Muscle of back (tissue), 13 donors: ENCODE measurements at places on chromosomes 2 and 18.

DNA sequence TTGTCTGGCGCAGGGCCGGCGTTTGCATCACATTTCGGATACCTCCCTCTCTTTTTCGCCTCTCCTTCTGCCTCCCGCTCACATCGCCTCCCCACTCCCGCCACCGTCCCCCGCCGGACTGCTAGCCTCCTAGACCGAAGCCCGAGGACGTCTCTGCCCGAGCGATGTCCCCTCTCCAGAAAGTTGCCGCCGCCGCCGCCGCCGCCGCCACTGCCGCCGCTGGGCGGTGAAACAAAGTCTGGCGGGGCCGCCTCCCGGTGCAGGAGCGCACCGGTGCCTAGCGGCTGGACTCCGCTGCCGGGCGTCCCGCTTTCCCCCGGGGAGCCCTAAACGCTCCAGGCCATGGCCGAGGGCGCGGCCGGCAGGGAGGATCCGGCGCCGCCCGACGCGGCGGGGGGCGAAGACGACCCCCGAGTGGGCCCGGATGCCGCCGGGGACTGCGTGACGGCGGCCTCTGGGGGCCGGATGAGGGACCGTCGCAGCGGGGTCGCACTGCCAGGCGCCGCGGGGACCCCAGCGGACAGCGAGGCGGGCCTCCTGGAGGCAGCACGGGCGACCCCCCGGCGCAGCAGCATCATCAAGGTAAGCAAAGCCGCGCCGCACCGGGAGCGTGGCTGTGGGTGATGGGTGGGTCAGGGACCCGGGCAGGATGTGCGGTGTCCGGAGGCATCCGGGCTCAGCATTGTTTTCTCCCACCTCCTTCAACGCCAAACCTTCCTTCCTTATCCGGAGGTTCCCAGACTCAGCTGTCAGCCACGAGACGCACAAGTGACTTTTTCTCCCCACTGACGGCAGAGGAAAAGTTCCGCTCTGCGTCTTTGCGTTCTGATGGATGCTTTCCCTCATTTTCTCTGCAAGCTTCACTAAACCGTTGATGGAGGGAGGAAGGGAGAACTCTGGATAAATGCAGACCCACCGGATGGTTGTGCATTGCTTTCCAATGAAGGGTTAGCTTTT lies 643 bp downstream of the PLCL1 start:
- peak; percentile 78 for DNase-seq

DNA sequence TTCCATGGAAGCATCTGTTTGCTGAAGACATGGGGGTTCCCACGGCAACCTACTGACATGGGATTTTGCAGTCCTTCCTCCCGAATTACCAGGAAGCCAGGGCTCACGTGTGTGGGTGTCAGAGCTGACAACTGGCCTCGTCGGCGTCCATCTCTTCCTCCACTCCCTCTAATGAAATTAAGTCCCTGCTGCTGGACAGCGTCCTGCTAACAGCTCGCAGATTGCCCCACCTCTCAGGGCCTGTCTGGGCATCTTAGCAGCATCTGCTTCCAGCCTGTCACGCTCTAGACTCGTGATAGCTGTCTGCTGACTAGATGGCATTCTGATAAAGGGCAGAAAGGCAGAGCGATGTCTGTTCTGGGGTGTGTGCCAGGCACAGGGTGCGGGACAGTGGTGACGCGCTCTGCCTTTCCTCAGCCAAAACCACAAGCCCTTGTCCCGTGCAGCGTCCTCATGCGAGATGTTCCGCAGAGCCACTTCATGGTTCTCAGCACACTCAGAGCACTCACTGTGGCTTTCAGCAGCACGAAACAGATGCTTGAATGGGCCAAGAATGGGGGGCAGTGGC lies 161.1 kb downstream of the ARL4C start:
- peak; percentile 83 for DNase-seq

DNA sequence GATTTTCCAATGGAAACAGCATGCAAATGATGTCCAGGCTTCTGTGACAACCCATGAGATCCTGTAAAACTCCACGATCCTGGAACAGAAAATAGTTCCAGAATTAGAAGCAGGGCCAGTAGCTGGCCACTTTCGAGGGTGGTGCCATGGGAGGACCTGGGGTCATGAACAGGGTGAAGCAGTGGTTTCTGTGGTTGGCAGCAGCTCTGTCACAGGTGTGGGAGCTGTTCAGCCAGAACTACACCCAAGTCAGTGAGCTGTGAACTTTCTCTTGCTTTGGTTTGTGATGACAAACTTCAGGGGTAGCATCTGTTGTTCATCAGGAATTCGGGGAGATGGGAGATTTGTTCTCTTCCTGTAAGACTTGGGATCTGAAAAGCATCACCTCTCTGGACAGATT lies 314.4 kb upstream of the NT5C1B start:
- DNase-seq, result no peak

DNA sequence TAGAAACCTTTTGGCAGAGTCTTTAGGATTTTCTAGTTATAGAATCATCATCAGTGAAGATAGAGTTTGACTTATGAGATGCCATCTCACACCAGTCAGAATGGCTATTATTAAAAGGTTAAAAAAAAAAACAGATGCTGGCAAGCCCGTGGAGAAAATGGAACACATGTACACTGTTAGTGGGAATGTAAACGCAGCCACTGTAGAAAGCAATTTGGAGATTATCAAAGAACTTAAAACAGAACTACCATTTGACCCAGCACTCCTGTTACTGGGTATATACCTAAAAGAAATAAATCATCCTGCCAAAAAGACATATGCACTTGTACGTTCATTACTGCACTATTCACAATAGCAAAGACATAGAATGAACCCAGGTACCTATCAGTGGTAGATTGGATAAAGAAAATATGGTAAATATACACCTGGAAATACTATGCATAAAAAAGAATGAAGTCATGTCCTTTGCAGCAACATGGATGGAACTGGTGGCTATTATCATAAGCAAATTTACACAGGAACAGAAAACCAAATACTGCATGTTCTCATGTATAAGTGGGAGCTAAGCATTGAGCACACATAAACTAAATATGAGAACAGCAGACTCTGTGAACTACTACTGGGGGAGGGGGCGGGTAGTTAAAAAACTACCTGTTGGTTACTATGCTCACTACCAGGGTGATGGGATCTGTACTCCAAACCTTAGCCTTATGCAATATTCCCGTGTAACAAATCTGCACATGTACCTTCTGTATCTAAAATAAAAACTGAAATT lies 279.0 kb downstream of the KIAA1328 start:
- no peak for DNase-seq

DNA sequence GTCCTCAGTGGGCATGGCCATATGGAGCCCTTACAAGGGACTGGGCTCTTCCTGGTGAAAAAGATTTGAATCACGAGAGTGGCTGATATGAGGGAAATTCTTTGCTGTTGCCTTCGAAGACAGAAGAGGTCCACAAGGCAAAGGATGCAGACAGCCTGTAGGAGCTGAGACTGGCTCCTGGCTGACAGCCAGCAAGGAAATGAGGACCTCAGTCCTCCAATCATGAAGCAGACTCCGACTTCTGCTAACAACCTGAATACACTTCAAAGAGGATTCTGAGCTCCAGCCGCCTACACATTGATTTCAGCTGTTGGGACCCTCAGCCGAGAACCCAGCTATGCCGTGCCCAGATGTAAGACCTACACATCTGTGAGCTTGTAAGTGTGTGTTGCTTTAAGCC lies 3.0 kb upstream of the ST8SIA5 start:
- no peak for DNase-seq

DNA sequence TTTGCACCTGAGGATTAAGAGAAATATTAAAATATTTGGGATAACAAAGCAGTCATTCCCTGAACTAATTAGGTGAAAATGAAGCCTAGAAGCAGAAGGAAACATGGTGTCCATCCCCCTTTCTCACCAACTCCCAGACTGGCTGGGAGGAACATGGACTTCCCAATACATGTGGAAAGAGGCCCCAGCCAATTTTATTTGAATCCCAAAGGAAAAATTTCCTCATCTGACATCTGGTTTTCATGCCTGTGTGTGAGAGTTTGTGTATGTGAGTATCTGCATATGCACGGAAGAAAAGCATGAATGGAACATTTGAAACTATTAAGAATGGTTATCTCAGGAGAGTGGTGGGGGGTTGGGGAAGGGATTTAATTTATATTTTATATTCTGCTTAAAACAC lies 84.3 kb downstream of the COPS8 start:
- peak; percentile 53 for DNase-seq

GRCh38 chr18:24613896-24614640 lies 153.6 kb downstream of the HRH4 start:
- no peak for DNase-seq

GRCh38 chr2:232781765-232782164 lies 5.4 kb upstream of the KCNJ13 start:
- DNase-seq, result no peak

- no peak for DNase-seq
These were observed 17.5 kb upstream of the RANBP2 start for GRCh38 chr2:108701806-108702205.

- no peak for DNase-seq
These were observed 303.5 kb downstream of the CDCA7 start for GRCh38 chr2:173657996-173658717.

GRCh38 chr2:46278952-46279351 lies 18.3 kb upstream of the EPAS1 start:
- DNase-seq, result no peak

GRCh38 chr2:231617059-231617926 lies 24.6 kb downstream of the TEX44 start:
- DNase-seq, result no peak

DNA sequence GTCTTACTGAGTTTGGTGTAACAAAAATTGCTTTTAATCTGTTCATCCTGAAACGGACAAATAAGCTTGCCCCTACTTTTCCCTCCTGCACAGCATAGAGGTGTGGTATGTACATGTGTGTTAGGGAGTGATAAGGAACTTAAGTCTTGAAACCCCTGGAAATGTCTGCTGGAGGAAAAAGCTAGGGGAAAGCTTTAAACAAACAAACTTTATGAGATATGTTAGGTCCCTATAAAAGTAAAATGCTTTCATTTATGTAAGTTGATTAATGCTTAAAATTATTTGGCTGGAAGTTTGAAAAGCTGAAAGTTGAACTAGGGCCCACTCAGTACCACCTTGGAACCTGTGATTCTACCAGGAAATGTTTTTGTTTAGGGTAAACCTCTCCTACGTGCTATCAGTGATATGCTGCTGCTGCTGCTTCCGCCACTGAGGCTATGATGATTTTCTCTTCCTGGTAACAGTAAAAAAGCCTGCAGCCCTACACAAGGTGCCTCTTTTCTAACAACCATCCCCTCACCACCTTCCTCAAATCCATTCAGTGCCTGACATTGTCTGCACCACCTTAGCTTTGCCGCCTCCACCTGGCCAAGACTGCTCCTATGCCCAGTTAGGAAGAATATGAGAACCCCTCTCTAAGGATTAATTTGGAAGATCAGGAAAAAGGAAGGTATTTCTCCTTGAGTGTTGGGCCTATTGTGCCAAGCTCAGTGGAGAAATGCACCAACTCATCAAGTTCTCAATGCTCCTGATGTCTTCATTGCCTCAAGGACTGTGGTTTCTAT lies 2.5 kb upstream of the YES1 start:
- DNase-seq, result no peak

GRCh38 chr2:168416555-168416954 lies 39.5 kb upstream of the CERS6 start:
- DNase-seq, result no peak

GRCh38 chr2:137251045-137251444 lies 485.7 kb downstream of the THSD7B start:
- no peak for DNase-seq

DNA sequence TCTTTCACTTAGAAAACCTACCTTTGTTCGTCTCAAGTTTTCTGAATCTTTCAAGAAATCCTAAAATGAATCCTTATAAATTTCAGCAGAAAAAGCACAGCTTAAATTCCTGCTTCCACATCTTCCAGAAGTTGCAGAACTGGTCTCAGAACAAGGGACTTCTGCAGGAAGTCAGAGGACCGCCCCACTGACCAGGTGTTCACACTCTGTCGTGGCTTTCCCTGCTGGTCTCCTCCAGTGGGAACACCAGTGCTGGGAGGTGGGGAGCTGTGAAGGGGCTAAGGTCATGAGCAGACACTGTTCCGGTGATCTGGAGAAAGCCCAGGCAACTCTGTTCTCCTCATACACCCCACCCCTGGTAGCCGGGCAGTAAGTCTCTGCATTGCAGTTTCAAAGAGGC lies 3.5 kb downstream of the FAM110C start:
- DNase-seq, result no peak

GRCh38 chr18:79681484-79682387 lies 2.1 kb downstream of the CTDP1 start:
- no peak for DNase-seq

- peak; percentile 64 for DNase-seq
These were observed 114.6 kb upstream of the NCKAP5 start for GRCh38 chr2:133682906-133683305.

GRCh38 chr2:231910771-231911170 lies 15.4 kb downstream of the NPPC start:
- no peak for DNase-seq

DNA sequence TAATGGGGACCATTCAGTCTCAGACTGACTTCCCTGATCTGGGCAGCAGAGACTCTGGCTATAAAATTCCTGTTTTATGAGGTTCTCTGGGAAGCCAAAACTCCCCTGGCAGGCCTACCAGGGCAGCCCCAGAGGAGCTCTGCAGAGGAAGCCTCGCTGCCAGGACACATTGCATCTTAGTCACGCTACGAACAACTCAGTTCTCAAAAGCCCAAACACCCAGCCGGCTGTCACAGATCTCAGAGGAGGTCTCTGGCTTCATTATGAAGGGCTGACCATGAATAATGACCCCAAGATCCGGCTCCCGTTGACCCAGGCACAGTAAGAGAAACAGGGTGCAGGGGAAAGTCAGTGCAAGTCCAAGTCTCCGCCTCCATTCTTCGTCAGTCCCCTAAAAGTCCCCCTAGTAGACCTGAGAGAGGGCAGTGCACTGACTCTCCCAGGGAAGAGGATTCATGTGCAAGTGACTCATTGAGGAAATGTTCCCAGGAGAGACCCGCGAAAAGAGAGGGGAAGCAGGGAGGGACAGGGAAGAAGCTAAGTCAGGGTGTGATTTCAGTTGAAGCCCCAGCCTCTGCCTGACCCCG lies 212.3 kb downstream of the CYP26B1 start:
- DNase-seq, result peak; percentile 68

DNA sequence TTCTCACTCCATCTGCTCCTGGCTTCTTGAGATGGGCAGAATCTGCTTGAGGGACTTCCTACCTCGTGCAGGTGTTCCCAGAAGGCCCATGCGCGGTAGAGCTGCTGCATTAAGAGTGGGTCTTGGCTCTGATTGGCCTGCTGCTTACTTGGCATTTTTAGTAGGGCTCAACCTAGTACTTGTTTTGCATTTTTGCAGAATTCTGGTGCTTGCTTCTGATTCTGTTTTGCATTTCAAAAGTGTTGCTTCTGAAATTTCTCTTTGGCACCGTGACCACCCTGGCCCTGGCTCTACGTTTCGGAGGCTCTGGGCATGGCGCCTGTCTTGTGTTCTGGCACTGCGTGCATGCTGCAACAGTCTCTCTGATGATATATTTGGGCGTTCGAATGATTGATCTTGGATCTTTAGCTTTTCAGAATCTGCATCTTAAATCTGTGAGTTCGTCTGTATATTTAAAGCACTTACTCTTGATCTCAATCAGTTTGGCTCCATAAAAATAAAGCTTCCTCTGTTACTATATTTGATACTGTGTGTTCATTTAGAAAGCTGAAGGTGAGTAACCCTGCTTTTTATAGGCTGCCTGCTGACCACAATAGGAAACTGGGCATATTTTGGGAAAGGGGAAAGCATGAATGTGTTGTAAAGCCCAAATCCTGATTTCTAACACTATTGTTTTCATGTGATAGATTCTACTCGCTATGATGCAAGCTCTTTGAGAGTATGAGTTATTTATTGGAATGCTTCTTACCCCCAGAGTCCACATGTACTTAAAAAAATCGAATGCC lies 22.2 kb downstream of the EFR3B start:
- DNase-seq, result peak; percentile 19
